ENCODE measurements at places on chromosomes 12 and 14.

GRCh38 chr12:46067094-46067493 lies 76.7 kb upstream of the SCAF11 start:
- DNase-seq: no peak

DNA sequence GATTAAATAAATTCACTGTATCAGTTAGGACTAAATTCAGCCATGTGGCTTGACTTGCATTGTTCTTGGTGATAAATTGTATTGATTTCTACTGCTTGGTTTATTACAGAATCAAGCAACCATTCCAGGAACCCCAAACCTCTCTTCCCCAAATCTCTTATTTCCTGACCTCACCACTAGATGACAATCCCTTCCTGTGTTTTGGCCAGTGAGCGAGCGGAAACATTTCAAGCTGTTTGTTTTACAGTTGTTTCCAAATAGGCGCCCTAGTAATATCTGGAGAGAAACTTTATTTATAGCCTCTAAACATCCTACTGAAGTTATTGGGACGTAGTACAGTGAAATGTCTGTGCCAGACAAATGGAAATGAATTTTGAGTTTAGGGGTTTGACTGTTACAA lies 161.1 kb downstream of the SNAPC1 start:
- no peak for DNase-seq

DNA sequence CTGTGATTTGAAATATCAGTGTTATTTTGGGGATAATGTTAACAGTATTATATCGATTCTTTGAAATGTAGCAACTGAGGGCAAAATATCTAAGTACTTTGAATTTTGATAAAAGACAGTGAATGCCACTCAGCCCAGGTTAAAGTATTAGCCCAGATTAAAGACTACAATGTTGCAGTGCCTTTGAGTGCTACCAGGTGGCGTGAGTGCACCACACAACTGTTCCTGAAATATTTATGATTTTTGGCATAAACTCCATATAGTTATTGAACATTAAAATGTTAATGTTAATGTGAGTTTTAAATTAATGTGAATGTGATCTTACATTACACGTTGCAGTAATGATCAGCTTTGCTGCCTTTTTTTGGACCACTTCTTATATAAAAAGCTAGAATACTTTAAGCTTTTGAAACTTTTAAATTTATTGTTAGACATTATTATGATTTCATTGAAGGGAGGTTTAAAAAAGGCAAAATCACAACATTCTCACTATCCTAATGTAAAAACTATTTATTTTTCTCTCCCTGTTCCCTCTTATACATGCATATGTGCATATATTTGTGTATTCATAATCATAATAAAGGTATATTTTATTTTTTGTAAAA lies 22.5 kb downstream of the MRPS35 start:
- peak; percentile 47 for DNase-seq

- no peak for DNase-seq
These were observed 30.2 kb upstream of the EAPP start for GRCh38 chr14:34569750-34570149.

GRCh38 chr12:68317047-68317667 lies 15.0 kb downstream of the MDM1 start:
- DNase-seq: peak; percentile 29

DNA sequence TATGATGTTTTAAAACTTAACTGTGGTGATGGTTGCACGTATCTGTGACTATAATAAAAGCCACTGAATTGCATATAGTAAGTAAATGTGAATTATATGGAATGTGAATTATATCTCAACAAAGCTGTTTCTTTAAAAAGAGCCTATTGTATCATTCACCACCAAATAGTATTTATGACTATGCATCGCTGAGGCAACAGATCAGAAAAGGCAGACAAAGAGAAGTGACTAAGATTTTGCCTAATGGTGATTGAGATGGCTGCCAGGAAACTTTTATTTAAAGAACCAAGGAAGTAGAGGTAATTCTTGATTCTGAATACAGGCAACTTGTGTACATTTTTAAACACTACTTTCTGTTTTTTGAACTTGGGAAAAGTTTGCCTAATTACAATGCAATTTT lies 31.7 kb downstream of the DHRS7 start:
- DNase-seq: no peak

DNA sequence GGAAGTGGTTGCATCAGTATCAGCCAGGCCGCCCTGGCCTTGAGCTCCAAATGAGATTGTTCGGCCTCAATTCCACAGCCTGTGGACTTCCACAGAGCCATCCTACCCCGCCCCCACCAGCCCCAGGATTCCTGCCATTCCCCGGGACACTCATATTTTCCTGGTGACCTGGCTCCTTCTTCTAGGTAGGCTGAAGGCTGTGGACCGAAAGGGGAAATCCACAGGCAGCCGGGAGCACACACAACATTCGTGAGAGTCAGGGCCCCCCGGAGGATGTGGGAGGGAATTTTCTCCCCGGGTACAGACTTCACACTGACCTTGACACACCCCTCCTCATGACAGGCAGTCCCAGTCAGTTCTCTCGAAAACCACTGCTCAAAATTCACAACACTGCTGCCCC lies 39.9 kb downstream of the RIN3 start:
- peak; percentile 38 for DNase-seq

- DNase-seq: no peak
These were observed 140.0 kb downstream of the NDUFA12 start for GRCh38 chr12:94863321-94864035.

DNA sequence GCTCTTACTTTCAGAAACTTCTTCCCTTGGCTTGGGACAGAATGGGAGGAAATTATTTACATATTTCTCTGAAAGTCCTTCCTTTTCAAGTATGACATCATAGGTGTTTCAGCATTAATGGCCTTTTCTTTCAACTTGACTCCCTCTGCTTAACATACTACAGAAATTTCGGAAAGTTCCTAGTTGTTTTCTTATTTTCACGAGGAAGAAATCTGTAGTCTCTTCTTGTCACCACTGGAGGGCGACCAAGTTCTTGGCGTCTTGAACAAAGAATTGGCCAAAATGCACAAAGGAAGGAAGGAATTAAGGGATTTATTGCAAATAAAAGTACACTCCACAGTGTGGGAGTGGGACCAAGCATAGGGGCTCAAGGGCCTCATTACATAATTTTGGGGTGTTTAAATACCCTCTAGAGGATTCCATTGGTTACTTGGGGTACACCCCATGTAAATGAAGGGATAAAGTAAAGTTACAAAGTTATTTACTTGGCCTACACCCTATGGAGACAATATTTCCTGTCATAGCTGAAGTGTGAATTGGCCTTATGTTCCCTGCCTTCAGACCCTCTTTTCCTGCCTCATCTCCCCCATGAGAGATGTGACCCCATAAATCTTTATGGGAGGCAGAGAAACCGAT lies 70.4 kb downstream of the RPL10L start:
- DNase-seq: peak; percentile 14

- no peak for DNase-seq
These were observed 253.7 kb upstream of the HMGA2 start for GRCh38 chr12:65570451-65571130.

DNA sequence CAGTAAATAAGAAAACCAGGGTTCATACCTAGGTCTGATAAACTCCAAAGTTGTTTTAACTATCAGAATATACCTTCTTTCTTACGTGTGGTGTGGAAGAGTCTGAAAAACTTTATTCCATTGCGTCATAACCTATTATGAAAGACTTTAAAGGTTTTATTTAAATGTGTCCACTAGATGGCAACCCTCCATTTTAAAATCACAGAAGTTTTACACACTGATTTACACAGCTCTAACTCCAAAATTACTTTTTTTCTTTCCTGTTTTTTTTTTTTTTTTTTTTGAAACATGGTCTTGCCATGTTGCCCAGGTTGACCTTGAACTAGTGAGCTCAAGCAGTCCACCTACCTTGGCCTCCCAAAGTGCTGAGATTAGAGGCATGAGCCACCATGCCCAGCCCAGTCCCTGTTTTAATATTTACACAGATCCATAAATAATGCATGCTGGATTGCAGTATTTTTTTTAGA lies 17.3 kb upstream of the TMPRSS12 start:
- DNase-seq: peak; percentile 22

DNA sequence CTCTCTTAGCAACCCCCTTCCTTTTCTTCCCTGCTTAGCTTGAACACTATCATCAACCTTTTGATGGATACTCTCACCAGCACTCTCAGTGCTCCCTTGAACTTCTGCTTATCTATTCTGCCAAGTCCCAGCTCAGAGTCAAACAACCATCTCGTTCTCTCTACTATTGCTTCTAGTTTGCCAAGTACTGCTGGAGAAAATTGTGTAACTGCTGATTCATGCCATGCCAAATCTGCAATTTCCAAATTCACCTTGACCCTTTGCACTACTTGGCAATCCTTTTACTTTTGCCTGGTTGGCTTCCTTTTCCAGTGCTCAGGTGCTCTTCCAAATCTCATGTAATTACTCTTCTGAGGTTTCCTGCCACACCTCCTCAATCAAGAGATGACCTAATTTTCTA lies 2.8 kb upstream of the CCDC196 start:
- no peak for DNase-seq

GRCh38 chr14:68890173-68890931 lies 88.8 kb downstream of the ACTN1 start:
- DNase-seq: no peak

- DNase-seq: peak; percentile 89
These were observed 672 bp upstream of the ESR2 start for GRCh38 chr14:64294672-64295413.

DNA sequence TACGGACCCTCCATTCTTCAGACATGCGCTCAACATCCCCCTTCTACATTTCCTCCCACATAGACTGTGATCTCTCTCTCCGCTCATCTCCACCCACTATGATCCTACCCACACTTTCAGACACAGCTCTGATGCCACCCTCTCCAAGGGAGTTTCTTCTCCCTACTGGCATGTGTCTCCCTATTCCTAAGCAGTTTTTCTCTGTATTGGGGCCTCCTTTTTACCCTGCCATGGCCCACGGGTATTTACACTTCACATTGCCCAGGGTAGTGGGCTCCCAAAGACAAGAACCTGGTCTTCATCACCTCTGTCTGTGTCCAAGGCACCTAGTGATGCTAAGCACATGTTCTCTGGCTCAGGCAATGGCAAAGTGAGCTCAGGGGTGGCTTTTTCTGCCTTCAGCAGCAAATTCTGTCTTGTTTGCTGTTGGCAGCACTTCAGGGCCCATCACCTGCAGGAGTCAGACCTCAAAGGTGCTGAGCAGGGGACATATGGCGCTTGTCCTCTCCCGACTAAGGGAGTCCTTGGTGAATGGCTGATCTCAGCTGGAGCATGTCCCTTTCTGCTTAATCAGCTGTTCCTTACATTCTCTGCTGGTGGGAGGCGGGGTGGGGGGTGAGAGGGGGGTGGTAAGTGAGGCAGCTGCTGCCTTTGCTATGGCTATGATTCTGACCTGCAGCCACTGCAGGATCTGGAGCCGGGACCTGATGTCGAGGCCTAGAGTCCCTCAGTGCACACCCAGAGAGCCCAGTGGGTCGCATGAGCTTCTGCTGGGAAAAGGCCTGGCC lies 256.8 kb downstream of the PCNX1 start:
- no peak for DNase-seq

DNA sequence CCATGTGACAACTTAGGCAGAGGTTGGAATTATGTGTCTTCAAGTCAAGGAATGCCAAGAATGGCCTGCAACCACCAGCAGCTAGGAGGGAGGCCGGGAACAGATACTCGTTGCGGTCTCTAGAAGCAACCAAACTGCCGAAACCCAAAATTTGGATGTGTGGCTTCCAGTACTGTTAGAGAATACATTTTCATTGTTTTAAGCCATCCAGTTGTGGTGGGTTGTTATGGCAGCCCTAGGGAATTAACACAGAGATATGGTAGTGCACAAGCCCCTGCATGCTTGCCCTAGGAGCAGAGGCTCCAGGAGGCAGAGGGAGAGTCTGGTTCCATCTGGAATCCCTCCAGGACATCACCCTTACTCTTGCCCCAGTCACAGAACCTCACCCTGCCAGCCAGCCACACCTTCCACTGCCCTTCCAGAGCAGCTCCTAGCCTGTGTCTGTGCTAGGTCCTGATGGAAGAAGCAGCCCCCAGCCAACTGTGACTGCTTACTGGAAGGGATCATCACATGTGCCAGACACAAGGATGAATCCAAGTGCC lies 19.5 kb downstream of the PITPNM2 start:
- DNase-seq: no peak

- DNase-seq: no peak
These were observed 53.5 kb downstream of the RAB35 start for GRCh38 chr12:120062976-120063579.

- DNase-seq: no peak
These were observed 8.7 kb upstream of the SMUG1 start for GRCh38 chr12:54197431-54197909.

DNA sequence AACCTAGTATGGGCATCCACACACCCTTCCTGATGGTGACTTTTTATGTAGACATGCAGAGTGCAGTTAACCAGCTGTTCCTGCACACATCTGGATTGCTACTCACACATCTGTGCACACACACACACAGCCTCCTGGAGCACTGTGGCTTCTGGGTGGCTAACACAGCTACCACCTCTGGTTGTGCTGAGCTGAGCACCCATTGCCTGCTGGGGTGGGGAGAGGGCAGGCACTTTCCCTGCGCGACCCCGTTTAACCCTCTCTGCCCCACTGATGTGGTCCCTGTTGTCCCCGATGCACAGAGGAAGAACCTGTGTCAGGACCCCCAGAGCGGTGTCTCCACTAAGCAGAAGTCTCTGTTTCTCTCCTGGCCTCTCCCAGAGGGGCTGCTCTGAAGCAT lies 14.4 kb upstream of the SERPINA3 start:
- no peak for DNase-seq

DNA sequence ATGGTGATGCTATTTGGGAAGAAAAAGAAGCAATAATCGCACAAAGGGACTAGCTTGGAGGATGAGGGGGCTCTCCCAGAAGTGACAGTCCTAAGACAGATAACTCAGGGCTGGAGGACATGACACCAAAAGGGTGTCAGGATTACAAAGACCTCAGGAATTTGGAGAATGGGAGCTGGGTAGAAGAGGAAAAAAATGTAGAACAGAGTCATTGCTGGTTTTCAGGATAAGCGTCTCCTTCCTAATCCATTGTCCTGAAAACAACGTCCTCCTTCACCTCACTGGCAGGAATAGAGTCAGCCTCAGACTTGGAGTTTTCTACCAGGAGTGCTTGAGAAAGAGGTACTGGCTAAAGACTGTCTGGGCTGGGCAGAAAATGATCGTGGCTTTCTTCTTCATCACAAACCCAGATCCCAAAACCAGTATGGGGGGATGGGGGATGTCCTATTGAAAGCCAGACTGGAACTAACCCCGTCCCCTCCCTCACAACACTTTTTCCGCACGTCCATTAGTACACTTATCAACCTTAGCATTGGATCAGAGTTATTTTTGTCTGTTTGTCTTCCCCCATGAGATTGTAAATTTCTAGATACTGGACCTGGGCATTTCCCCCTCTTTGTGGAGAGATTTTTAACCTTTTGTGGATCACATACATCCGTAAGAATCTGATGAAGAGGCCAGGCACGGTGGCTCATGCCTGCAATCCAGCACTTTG lies 14.3 kb downstream of the B4GALNT3 start:
- DNase-seq: peak; percentile 50
